Upper lobe of right lung (tissue), 1 donor: ENCODE measurements at places on chromosomes 6 and 20.

DNA sequence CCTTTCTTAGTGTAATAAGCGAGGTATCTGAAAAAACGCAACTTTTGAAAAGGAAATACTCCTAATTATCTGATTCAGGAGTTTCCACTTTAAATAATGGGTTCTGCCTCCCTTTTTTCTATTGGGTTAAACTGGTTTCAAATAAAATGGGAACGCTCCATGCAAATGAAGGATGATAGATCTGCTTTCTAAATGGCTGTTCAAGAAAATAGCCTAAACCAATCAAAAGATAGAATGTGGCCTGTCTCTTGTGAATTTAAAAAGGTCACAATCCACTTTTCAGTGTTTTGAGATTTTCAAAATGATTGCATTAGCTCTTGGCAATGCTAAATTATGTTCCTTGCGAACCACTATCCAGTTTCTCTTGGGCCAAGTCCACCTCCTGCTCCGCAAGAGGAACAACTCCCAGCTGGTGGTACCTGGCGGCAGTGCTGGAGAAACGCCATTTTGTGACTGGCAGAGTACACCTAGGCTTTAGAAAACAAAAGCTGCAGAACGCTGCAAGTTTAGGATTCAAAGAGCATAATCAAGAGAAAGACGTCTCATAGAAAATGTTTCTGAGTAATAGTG lies 56.7 kb downstream of the TRIM38 start:
- no peak for DNase-seq

DNA sequence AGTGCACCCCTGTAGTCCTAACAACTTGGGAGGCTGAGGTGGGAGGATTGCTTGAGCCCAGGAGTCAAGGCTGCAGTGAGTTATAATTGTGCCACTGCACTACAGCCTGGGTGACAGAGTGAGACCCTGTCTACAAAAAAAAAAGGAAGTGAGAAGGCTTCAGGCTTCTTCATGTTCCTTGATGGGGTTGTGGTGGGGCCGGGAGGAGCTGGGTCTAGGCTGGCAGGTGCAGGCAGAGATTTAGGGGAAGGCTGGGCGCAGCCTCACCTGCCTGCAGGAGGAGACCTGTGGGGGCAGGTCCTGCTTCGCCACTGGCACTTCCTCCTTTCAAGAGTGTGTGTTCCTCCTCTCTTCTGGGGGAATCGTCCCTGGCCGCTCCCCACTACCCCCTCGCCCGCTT lies 63.9 kb downstream of the CHMP4B start:
- no peak for DNase-seq

DNA sequence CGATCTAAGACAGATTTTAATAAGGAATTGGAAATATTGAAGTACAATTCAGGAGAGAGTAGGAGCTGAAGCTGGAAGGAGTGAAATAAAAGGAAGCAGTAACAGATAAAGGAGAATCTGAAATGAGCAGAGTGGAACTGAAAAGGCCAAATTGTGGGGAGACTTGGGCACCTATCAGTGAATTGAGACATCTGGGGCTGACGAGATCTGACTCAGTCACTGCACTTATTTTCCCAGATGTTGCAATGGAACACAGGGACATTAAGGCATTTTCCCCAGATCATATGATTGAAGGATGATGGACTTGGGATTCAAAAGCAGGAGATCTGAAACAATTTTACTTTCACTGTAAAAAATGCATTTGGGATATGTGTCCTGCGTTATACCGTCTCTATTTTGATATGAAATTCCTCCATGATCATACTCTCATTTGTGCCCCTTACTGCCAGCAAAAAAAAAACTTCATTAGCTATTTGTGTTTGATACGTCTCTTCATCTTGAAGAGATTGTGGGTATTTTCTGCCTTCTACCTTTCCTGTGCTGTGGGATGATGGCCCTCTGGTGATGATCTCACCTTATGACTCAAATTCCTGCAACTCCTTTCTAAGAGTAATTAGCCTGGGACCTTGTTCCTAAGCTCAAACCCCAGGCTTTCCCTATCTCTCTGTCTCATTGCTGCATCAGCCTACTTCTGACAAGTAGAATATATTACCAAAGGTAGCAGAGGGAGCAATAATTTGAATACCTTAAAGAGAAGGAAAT lies 278.5 kb upstream of the MAN1A1 start:
- no peak for DNase-seq

DNA sequence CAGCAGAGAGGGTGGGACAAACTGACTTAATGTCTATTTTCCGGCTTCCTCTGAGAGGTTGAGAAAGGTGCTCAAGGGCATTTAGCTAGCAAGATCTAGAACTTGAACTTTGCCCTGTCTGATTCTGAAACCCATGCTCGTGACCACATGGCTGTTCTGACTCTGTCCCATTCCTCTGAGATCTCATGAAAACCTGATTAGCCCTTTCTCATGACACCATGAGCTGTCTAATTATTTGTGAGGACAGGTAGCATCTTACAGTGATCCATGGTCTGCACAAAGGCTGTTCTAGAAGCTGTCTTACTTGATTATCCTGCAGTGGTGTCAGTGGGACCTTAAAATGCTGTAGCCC lies 89.6 kb upstream of the TOX2 start:
- DNase-seq = no peak

- DNase-seq = no peak
These were observed 1.2 kb downstream of the SLC17A3 start for GRCh38 chr6:25872814-25873213.

DNA sequence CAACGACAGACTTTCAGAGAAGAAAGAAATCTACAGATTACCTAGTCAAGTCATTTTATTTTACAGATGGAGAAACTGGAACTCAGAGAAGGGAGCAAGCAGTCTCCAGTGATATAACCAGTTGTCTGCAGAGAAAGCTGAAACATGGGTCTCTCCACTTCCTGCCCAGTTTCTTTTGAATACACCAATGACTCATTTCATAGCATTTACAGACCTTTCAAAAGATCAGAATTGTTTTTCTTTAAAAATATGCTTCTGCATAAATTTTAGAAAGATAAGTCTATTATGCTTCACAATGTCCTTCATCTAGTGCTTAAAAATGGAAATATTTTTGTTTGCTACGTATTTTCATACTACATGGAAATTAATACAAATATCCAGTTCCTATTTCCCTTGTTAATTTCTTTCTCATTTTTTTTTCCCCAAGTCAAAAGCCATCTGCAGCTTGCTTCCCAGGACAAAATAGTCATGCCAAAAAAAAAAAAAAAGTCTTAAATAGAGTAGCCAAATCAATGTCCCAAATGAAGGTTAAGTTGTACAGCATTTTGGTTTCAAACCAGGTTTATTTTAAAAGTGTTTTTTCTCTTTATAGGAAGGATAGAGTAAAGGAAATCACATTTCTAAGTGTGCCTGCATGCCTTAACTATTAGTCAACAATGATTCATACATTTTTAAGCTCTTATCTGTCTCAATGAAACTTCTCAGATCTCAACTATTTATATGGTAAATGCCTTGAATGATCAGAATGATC lies 36.9 kb downstream of the ARHGAP18 start:
- no peak for DNase-seq

- no peak for DNase-seq
These were observed 21.2 kb upstream of the NHSL1 start for GRCh38 chr6:138520463-138520862.

GRCh38 chr6:11011787-11012234 lies 32.3 kb downstream of the ELOVL2 start:
- DNase-seq = no peak

DNA sequence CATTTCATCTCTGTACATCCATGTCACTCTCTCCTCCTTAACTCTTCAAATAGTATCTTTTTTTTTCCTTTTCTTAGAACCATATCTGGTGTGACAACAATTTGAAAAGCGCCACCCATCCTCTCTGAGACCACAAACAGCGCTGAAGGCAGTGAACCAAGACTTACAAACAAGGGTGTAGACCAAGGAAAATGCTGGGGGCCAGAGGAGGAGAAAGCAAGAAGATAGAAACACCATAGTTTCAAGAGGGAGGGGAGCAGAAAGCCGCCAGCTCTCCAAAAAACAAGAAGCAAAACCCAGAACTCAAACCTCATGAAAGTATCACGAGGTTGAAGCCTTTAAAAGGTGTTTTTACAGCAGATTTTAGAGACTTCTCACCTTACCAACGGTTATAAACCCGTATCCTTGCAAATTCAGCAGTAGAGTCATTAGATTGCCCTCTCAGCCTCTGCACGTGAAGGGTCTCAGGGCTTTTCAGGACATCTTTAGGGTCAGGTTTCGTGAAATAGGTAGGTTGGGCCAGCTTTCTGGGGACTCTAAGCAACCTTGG lies 13.3 kb upstream of the RIPOR2 start:
- DNase-seq = no peak

DNA sequence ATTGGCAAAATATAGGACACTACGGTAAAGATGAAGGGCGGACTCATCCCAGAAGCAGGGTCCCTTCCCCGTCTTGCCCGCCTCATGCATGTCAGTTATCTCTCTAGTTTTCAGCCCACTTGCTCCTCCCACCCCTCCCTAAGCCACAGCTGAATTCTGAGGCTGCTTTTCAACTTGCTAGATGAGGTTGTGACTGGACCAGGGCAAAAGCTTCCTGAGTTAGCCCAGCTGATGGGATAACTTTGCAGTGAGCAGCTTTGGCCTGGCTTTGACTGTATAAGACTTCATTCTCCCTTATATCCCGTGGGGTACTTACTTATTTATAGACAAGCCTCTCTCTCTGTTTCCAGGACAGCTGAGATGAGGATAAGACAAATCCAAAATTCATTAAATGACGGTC lies 23.2 kb downstream of the GHRH start:
- DNase-seq = no peak

DNA sequence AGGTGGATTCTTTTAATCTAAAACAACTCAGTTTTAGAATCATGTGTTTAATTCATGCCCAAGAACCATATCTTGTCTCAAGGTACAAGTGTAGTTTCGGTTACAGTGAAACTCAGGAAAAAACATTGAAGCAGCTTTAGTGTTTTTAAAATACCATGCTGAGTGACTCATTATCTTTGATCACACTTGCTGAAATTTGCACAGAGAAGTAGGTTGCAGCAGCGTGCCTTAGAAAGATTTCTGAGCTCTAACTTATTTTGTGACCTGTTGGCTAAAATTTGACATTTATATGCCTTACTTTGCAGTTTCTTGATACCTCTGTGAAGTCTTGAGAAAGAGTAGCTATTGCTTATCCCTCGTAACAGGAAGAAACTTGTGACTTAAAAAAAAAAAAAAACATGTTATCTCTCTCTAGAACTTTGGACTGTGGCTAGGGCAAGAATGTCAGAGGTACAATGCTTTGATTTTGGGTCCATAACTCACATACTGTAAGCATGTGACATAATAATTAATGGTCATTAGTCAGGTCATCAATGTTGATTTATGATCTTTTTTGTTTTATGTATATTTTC lies 34.5 kb upstream of the FUCA2 start:
- DNase-seq = no peak

DNA sequence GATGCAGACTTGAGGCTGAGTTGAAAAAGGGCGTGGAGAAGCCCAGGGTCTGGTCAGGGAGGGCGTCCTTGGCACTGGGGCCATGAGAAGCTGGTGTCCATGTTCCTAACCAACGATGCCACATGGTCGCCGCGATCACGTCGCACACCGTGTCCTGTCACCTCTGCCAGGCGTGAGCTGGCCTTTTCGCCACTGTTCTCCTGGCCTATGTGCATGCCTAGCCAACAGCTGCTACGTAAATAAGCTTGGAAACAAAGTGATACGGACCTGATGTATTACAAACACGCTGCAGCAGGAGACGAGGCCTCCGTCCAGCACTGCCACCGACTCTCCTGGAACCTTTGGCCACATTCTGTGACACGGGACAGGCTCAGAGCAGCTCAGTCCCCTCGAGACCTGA lies 22.0 kb upstream of the KIF25 start:
- no peak for DNase-seq

GRCh38 chr6:112019589-112019988 lies 34.3 kb upstream of the CCN6 start:
- DNase-seq = no peak

DNA sequence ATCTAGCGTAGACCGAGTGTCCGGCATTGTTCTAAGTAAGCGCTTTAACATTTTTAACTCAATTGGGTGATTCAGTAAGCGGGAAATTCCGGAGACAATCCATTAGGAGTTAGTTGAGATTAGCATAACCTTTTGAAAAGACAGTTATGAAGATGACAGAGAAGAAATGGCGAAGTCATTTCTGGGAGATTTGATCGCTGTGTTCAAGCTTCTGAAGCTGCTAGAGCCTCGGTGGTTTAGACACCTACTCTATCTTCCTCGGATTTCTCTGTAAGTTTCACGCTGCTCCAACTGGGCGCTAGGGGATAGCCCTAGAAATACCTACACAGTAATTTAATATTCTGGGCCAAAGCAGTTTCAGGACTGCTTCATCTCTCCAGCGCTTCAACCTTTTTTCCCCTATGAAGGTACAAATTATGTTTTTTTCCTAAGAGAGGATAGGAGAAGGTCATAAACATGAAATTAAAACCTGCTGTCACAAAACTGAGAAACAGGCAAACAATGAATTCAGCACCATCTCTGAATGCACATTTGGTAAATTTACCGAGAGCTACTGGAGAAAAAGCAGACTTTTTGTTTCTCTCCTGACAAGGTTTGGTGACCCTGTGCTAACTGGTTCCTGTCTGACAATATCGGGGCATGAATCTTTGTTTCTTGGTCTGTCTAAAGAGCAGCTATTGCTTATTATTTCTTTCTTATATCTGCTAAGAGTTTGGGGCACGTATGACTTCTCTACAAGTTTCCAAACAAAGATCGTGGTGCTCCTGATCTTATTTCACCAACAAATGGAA lies 22.4 kb downstream of the ZNF311 start:
- no peak for DNase-seq

DNA sequence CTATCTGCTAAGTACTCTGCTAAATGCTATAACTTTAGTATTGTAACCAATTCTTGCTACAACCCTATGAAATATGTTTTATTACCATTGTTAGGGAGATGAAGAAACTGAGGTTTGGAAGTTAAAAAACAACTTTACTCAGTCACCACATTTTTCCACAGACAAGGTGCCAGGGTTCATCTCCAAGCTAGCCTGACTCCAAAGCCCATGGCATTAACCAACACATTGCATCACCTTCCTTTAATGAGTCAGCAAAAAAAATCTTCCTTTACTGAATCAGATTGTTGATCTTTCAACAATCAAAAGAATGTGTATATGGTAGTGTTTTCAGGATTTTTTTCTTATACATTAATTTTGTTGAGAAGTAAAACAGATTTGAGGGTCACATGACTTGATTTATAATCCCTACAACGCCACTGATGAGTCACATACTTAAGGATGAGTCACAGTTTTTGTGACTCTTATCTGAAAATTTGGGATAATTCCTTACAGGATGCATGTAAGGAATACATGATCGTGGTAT lies 41.5 kb downstream of the MAN1A1 start:
- no peak for DNase-seq
